ENCODE measurements at places on chromosomes 7 and 10. TPM values are rescaled to one million over a fixed set of nuclear protein-coding genes. Genes with fewer than 3 reads are reported as not detected.

GRCh38 chr7:98565103-98565502 is 52.0 kb upstream of the NPTX2 start:
- DNase-seq, result no peak

GRCh38 chr10:129174232-129175014 is 292.6 kb upstream of the MGMT start:
- no peak for DNase-seq

DNA sequence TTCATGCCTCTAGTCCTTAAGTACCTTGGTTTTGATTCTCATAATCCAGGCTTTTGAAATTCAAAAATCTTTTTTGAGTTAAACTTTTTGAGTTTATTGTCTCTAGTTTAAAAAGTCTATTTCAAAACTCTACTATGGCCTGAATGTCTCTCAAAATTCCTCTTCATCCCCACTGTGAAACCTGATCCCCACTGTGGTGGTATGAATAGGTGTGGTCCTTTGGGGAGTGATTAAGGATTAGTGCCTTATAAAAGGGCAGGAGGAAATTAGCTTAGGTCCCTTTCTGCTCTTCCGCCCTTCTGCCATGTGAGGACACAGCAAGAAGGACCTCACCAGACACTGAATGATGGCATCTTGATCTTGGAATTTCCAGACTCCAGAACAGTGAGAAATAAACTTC is 44.1 kb upstream of the JAZF1 start:
- no peak for DNase-seq

- DNase-seq, result no peak
These were observed 25.1 kb downstream of the MINDY4 start for GRCh38 chr7:30796105-30796869.

DNA sequence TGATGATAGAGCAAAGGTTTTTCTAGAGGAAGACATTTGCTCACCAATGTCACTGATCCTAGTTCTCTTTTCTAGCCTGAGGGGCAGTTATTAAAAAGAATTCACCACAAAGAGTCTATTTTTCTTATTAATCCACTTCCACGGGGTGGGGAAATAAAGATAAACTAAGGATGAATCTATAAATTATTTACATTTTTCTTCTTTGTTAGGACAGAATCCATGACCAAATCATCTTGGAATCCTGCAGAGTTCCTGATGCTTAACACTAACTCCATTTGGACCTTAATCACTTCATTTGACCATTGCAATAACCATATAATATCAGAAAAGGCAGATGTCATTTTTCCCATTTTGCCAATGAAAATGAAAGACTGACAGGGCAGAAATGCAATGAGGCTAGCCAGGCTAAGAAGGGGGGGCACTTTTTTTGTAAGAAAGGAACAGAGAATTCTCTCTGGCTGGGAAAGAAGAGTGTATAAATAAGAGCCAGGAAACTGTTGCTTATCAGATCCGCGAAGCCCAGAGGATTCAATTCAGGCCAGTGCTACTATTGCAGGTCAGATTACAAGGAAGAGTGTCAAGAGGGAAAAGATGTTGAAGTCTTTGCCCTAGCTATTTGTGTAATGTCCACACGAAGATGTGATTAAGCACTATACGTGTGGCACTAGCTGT is 433.2 kb downstream of the TNS3 start:
- no peak for DNase-seq

GRCh38 chr10:119863951-119864565 is 8.6 kb downstream of the MCMBP start:
- DNase-seq, result no peak

- DNase-seq, result no peak
These were observed 149.6 kb upstream of the TCERG1L start for GRCh38 chr10:131461093-131461492.

DNA sequence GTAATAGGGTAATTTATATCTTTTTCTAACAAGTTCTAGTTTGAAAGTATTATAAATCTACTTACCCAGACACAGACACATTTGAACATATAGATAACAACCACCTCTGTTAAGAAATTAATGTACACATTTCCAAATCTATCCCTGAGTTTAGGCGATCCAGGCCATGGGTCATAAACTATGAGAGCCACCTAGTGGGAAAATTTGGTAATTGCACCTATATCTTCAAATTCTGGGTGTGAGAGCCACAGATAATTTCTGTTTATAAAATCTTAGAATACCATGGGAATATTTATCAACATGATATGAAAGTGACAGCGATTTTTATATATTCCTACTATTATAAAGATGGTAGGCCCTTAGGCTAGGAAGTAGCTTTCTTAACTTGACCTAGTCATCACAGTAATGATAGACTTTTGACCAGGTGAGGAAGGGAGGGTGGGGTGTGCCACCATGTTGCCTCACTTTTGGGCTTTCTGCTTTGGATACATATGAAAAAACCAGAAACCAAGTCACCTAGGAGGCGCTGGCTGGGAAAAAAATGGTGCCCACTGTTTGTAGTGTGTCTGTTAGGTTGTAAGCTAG is 8.0 kb upstream of the EPHA1 start:
- DNase-seq, result peak; percentile 78

DNA sequence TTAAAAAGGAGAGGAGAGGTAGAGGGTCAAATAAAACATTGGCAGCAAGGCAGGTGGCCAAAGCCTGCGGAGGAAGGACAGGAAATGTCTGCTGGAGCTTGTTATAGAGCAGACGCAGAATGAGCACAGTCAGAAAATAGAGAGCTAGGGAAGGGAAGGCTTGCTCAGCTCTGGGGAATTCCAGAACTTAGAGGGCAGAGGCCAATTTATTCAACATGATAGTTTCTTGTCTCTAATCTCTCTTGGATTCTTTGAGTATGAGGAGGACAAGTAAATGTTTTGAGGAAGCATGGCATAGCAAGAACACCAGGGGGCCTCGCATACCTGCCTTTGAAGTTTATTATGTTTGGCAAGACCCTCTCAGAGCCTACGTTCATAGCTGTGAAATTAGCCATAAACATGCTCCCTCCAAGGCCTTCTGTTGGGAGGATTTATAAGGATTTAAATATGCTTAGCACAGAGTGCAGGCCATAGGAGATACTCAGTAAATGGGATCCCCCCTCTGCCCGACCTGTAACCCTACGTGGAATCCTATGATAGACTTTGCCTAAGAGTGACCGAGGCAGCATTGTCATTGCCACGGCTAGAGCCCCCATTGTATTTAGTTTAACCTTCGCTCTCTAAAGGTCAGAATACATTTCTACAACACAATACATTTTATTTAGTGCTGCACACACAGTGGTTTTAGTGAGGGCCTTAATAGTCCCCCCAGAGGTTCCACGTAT is 293.9 kb downstream of the CCDC3 start:
- DNase-seq, result no peak

- DNase-seq, result no peak
These were observed 141.4 kb downstream of the VPS50 start for GRCh38 chr7:93373537-93373936.

- no peak for DNase-seq
These were observed 1053.3 kb downstream of the SORCS1 start for GRCh38 chr10:106111246-106111645.

DNA sequence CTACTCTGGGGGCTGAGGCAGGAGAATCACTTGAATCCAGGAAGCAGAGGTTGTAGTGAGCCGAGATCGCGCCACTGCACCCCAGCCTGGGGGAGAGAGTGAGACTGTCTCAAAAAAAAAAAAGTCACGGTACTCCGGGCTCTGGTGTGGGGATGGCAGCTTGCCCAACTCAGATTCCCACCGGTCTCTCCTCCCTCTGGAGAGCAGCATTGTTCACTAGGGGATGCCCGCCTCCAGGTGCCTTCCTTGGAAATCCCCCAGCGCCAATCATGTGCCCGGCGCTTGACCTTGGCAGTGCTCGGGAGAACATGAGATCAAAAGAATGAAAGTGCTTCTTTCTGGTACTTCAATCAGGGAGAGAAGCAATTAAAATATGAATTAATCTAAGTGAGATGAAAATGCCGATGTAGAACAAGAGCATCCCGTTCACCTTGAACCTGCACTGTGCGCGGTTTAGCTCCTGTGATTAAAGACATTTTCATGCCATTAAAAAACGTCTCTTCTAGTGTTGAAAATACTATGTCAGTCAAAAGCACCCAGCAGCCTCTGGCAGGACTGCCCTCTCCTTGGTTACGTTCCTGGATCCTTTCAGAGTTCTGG is 1127.3 kb upstream of the AUTS2 start:
- no peak for DNase-seq

DNA sequence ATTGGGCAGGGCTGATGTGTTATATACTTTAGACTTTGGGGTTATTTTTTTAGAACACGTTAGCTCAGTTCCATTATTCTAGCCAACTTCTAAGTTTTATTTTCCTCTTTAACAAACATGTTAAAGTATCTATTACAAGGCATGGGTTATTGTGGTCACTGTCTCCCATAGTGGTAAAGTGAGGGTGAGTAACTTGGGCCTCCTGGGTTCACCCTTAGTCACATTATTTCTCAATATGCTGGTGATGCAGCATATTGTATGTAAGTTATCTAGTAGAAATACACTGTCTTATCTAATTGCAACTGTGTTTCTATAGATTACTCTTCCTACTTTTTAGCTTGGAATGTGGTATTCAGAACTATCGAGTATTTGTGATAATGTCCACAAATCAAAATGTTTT is 65.9 kb downstream of the BBS9 start:
- DNase-seq, result no peak

GRCh38 chr7:96388620-96389383 is 66.9 kb upstream of the SLC25A13 start:
- no peak for DNase-seq

- DNase-seq, result no peak
These were observed 11.7 kb upstream of the ARPC1B start for GRCh38 chr7:99362801-99363200.

CLCN1 gene
- total RNA-seq, result 0.16 TPM

SPDYE5 gene
- total RNA-seq, result not detected

FZD8 gene
- 1.4 TPM for total RNA-seq

C7orf33 gene
- total RNA-seq, result not detected

CCDC172 gene
- not detected for total RNA-seq

EN2 gene
- total RNA-seq, result not detected

GIMAP4 gene
- 124 TPM for total RNA-seq

CHPF2 gene
- 48.6 TPM for total RNA-seq

CALHM3 gene
- total RNA-seq, result not detected

Data from natural killer cell (primary cell).